ENCODE measurements at places on chromosomes 3 and 15.

DNA sequence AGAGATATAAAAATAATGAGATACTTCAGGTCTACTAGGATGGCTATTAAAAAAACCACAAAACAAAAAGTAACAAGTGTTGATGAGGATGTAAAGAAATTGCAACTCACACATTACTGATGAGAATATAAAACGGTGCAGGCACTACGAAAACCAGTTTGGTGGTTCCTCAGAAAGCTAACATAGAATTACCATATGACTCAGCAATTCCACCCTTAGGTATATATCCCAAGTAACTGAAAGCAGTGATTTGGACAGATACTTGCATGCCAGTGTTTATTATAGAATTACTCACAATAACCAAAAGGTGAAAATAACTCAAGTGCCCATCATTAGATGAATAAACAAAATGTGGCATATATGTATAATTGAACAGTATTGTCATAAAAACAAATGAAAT lies 87.5 kb upstream of the MELTF start:
- DNase-seq = no peak

GRCh38 chr15:50810128-50810527 lies 44.6 kb upstream of the SPPL2A start:
- DNase-seq = no peak

- DNase-seq = no peak
Observed at GRCh38 chr3:125460233-125460632, 59.8 kb downstream of the SNX4 start.

DNA sequence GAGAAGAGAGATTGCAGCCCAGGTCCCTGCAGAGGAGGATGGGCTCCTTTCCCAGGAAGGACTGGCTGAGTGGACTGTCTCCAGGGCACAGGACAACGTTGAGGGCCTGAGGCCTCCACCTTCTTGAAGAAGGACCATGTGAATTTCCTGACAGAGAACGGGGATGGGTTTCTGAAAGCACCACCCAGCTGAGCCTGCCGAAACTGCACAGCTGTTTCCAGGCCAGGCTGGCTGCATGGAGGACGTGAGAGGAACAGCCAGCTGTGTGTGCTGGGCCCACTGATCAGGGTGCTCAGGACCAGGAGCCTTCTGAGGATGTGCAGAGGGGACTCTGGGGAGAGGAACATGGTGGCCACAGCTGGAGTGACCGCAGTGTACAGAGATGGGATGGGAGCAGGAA lies 39.2 kb downstream of the HMCES start:
- DNase-seq = no peak

DNA sequence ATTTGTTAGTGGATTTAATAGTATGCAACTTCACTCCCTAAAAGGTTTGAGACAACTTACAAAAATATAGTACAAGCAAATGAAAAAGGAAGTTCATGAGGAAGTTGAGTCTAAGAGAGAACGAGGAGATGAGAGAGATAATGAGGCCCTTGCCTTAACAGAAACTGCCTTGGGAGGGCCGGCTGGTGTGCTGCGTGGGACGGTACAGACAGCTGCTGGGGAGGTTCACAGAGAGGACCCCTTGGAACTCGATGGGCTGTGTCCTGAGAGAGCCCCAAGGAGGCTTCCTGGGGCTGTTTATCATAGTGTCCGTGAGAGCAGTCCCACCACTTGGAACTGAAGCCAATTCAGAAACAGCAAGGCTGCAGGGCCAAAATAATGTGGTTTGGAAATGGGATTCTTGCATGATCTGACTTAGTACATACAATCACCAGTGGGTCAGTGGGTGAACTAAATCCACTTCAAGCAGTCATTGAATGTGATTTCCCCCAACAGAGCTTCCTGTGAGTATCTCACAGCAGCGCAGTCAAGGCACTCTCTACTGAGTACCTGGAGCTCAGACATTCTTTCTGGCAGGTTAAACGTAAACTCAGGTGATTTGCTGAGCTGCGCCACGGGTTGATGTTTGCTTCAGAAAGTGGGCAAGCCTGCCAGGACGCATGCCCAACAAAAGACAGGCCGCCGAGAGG lies 90.8 kb downstream of the CRTC3 start:
- no peak for DNase-seq

GRCh38 chr3:68121287-68121686 lies 466.9 kb upstream of the SUCLG2 start:
- no peak for DNase-seq

DNA sequence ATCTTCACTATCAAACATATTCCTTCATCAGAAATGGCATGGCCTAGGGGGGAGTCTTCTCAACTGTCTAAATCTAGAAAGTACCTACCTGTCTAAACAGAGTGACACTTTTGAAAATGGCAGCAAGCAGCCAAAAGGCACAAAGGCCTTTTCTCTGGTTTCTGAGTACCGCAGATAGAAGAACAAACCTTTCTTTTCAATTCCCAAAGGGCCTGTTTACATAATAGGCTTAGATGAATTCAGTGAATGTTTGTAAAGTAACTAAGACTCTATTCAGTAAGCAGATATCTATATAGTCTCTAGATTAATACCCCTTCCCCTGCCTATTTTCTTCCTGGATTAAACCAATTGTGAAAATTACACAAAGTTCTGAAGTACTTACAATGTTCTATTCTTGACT lies 7.1 kb downstream of the MYEF2 start:
- DNase-seq = no peak

DNA sequence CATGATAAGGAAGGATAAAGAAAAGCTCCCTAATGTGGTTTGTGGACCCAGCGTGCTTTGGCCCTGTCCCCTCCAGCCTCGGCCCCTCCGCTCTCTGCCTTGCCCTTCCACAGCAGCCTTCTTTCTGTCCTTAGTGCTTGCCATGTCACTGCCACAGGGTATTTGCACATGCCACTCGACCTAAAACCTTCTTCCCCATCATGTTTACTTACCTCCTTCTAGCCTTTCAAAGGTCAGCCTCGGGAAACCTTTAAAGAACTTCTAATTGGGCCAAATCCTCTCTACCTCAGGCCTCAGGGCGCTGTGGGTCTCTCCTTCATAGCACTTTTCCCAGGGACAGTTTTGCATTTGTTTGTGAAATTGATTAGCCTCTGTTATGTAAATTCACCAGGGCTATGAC lies 73.0 kb downstream of the SCN11A start:
- DNase-seq = no peak

- no peak for DNase-seq
Observed at GRCh38 chr3:110378481-110378880, 693.1 kb upstream of the NECTIN3 start.

DNA sequence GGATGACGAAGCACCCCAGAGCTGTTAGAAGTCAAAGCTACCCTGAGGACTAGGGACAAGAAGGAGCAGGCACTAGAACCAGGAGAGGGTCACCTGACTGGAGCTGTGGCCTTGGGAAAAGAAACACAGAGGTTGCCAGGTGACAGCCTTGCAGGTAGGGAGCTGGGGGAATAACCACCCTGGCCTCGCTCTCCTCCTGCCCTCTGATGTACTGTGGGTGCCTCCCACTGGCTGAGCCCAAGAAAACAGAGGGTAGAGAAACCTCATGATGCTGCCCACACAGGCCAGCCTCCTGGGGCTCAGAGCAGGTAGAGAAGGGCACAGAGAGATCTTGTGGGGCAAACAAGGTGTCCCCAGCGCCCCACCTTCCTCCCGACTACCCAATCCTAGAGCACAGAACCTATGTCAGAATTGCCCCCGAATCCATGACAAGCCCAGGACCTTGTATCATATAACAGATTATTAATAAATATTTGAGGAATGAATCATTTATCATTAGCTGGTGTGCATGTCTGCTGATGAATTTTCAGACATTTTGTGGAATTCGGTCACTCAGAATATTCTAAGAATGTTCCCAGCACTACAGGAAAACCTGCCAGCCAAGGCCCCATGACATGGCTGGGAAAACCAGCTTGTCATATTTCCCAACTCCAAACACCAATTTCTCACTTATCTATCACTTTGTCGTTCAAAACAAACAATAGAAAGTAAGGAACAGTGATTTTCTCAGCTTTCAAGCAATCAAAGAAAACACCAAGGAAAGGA lies 59.8 kb upstream of the MEX3B start:
- no peak for DNase-seq

DNA sequence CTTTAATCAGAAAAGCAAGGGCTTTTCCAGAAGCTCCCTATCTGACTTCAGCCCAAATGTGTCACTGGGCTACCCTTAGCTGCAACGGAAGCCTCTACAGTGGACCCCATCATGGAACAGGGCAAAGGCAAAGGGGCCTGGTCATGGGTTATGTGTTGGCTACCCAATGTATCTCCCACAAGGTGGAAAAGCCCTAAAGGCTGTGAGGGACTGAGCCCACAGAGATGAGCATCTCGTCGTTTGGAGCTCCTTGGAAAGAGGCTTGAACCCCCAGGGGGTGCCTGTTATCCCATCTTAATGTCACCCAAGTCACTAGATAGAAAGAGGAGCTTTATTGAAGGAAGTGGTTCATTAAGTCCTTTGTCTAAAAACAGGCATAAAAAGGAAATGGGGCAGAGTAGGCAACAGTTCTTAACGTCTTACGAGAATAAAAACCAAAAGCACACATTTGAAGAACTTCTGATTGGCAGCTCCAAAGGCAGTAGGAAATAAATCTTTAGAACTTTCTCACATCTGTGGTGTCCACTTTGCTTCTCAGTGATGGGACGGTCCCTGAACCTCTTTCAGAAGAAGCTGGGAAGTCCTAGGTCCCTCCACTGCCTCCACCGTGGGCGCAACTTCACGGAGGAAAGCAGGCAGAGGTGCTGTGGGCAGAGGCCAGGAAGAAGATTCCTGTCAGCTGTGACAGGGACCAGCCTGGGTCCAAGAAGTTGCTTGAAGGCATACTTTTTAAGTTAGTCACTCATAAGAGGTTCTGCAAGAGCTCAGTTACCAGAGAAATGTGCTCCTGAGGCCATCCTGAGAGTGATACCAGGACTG lies 93.7 kb downstream of the MYLK start:
- no peak for DNase-seq

DNA sequence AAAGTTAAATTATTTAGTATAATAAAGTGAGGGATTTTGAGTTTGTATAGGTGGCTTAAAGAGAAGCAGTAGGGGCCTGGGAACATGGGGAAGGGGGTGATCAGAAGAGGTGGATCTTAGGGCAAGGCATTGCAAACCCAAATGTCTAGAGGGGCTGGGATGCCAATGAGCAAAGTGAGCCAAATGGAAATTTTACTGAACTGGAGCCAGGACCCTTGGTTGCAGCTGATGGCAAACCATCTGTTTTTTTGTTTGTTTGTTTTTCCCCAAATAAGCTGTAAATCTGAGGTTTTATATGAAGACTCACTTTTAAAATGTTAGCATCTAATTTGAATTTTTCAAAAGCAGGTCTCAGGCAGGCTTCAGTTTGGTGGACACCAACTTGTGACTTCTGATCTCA lies 14.8 kb upstream of the PARP14 start:
- no peak for DNase-seq

DNA sequence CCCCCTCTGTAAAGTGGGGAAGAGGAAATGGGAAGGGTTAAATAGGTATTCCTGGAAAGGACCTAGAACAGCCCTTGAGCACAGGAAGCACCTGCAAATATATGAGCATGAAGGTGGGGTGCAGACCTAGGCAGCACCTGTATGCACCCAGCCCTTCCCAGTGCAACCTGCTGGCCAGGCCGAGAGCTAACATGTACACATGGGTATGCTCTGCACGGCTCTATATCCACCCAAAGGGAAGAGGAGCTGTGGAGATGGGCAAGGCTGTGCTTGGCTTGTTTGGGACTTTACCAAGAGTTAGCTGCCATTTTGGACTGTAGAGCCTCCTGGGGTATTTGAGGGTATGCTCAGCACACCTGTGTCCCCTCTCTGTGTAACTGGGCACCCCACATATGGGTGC lies 171.2 kb downstream of the KLF13 start:
- DNase-seq = no peak

DNA sequence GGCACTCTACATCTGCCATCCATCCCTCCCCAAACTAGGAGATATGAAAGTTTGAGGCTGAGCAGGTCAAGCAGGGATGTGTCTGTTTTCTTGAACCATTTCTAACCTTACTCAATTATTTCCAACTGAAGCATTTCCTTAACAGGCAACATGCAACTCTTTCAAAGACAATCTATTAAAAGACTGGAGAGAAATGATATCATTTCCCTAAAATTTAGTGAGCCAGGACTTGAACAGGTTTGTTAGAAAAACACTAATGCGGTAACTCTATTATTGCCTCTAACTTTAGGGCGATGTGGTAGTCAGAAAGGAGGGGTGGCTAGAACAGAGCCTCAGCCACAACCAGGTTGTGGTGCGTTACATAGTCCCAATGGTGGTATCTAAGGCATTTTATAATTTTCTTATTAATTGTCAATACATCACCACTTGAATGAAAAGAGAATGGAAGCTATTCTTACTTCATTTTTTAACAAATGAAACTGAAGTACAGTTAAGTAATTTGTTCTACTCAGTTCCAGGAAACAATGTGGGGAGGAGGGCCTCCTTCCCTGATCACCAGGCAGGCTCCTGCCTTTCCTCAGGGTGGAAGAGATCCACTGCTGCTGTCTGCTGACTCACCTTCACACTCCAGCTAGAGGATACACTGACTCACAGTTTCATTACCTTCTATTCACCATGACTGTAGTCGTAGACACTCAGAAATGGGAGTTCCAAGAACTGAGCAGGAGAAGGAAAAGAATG lies 22.8 kb downstream of the MYO1E start:
- DNase-seq = peak; percentile 20

DNA sequence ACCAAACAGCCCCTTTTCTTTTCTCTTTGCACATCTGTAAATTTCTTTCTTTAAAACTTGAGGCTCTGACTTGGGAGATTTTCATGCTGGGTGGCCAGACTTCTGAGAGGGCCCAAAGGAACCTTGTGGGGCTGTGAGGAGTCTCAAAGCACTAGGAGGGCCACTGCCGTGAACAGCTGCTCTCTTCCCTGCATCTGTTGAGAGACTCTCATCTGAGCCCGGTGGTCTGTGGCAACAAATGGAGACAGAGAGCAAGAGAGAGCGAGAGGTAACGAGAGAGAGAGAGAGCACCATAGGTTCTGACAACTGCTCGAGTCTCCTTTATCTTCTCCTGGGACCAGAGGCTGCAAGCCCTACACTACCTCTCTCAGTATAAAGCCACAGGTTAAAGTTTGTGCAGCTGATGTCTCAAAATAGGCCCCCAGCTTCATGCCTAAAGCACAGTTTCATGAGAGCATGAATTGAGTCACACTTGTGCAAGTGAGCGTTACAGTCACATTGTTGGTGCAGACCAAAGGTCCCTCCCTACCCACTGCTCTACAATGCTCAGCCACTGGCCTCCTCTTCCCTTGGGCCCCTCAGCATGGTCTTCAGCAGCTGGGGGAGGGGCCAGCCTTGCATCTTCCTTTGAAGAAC lies 60.7 kb downstream of the ZNF621 start:
- no peak for DNase-seq

DNA sequence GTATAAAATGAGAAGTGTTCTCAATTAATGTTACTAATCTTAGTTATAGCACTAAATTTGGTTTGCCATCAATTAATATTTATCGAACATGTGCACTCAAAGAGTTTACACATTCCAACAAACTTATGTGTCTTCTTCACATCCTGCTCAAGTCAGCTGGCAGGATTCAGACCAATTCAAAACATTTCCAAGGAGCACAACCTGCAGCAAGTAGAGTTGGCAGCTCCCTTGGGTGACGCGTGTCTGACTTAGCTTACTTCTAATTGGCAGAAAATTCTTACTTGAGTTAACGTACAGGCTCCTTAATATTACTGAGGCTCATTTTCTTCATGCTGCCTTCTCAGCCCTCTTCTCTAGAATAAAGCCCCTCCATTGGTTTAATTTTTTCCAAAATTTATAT lies 110.4 kb upstream of the PFN2 start:
- no peak for DNase-seq

- DNase-seq = no peak
Observed at GRCh38 chr3:26840272-26840870, 217.8 kb downstream of the LRRC3B start.

- DNase-seq = no peak
Observed at GRCh38 chr3:49880581-49881315, 11.0 kb upstream of the CAMKV start.

- no peak for DNase-seq
Observed at GRCh38 chr3:46325645-46326300, 28.1 kb upstream of the CCR2 start.

Data from CD4-positive, alpha-beta T cell treated with Interleukin-15 for 1 hour (primary cell).